ENCODE measurements at places on chromosomes 6 and 20. TPM values are rescaled to one million over a fixed set of nuclear protein-coding genes. Genes with fewer than 3 reads are reported as not detected.

- no peak for DNase-seq
Measured at GRCh38 chr6:25922301-25922700, 8.2 kb downstream of the SLC17A2 start.

DNA sequence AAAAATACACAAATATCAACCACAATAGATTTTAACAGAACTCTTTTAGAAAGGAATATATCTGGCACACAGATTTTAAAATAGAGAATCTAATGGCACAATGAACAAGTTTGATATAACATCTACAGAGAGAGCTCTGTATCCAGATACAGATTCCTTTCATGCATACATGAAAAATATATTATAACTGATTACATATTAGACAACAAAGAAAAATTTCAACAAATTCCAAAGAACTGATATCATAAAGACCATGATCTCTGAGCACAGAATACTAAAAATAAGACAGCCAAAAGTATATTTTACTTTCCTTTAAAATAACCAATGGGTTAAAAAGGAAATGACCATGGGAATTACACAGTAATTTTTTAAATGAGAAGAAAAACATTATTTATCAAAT lies 74.1 kb upstream of the MAP7 start:
- DNase-seq = no peak

GRCh38 chr6:153625089-153625488 lies 414.0 kb upstream of the OPRM1 start:
- DNase-seq = no peak

- no peak for DNase-seq
Measured at GRCh38 chr6:150263765-150264404, 104.9 kb upstream of the IYD start.

- no peak for DNase-seq
Measured at GRCh38 chr6:63560801-63561287, 11.4 kb upstream of the LOC128125822 start.

GRCh38 chr6:169034516-169035167 lies 219.0 kb downstream of the THBS2 start:
- DNase-seq = no peak

DNA sequence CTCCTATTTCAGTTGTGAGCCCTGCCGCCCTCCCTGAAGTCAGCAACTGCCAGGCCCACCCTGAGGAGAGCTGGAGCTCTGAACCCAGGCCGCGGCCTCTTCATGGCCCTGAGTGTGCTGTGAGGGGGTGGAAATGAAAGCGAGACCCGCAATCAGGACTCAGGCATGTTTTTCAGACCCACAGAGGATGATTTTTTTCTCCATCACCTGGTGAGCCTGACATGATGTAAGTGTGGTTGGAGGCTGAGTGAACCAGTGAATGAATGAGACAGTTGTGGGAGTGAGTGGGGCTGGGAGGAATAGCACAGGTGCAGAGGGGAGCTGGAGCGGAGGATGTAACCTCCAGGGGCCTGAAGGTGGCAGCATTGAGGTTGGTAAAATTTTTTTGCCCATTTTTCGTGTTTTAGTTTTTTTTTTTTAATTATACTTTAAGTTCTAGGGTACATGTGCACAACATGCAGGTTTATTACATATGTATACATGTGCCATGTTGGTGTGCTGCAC lies 18.3 kb downstream of the RAET1L start:
- DNase-seq = no peak

DNA sequence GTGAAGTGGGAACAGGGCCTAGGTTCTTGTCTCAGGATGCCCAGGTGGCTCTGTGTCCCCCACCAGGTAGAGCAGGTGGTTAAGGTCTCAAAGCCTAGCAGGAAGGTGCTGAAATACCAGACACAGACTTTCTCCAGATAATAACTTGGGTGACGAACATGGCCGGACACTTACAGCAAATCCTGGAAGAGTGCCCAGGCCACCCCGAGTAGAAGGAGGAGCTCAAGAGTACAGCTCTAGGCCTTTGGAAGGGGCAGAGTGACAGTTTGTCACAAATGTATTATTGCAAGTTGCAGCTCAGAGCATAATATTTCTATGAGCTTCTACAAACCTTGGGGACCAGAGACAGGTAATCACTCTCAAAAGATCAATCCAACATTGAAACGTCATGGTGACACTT lies 251.6 kb upstream of the SOX4 start:
- DNase-seq = no peak

GRCh38 chr6:24909241-24910216 lies 26.2 kb downstream of the RIPOR2 start:
- no peak for DNase-seq

MEI4 gene
- total RNA-seq = not detected

PRSS35 gene
- total RNA-seq = 0.17 TPM

TNFRSF6B gene
- not detected for total RNA-seq

Data from T-helper 17 cell (primary cell).